Lower lobe of right lung (tissue), 2 donors: ENCODE measurements at places on chromosomes 4 and X. TPM values are rescaled to one million over a fixed set of nuclear protein-coding genes. Genes with fewer than 3 reads are reported as not detected.

STATH gene
- not detected for total RNA-seq

LUZP4 gene
- total RNA-seq: not detected

NUP62CL gene
- 1.4 TPM for total RNA-seq

TCEAL7 gene
- total RNA-seq: 3.2 TPM

SULT1E1 gene
- total RNA-seq: 1.0 TPM

MAGEA8 gene
- not detected for total RNA-seq

TMEM154 gene
- 19.6 TPM for total RNA-seq

POU4F2 gene
- total RNA-seq: not detected

CT83 gene
- total RNA-seq: not detected

DNA sequence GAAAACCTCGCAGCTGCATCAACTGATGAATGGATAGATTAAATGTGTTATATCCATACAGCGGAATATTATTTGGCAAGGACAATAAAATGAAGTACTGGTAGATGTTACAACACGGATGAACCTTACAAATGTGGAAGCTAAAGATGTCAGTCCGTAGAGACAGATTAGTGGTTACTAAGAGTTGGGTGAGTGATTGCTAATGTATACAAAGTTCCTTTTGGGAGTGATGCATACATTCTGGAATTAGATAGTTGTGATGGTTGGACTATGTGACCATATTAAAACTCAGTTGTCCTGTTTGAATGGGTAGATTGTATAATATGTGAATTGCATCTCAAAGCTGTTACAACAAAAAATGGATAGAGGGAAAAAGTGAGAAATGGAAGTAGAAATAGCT is 2.8 kb downstream of the FIP1L1 start:
- no peaks in the 10 kb centered on the region for H3K27me3 ChIP-seq
- H3K4me3 ChIP-seq: no peak overlapping the region
- DNase-seq: no peak
- peaks cover 24% of the 10 kb centered on the region for H3K4me1 ChIP-seq

DNA sequence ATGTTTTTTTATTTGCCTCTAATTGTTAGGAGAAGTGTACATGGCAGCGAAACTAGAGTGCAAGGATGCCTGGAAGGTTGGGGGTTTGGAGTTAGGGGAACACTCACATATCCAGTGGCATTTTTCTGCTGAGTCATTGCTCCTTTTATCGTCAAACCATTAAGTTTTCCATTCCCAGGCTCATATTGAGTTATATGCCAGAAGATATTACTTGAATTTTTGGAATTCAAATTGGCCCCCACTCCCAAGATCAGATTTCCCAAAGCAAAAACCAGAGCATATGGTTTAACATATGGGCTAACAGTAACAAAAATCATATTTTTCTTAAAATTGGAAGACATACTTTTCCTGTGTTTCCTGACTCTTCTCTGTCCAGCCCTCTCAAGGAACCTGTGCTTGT is 152.7 kb downstream of the FSTL5 start:
- no peak overlapping the region for H3K4me3 ChIP-seq
- no peaks in the 10 kb centered on the region for H3K27me3 ChIP-seq
- no peaks in the 10 kb centered on the region for H3K4me1 ChIP-seq
- no peaks in the 10 kb centered on the region for H3K36me3 ChIP-seq

DNA sequence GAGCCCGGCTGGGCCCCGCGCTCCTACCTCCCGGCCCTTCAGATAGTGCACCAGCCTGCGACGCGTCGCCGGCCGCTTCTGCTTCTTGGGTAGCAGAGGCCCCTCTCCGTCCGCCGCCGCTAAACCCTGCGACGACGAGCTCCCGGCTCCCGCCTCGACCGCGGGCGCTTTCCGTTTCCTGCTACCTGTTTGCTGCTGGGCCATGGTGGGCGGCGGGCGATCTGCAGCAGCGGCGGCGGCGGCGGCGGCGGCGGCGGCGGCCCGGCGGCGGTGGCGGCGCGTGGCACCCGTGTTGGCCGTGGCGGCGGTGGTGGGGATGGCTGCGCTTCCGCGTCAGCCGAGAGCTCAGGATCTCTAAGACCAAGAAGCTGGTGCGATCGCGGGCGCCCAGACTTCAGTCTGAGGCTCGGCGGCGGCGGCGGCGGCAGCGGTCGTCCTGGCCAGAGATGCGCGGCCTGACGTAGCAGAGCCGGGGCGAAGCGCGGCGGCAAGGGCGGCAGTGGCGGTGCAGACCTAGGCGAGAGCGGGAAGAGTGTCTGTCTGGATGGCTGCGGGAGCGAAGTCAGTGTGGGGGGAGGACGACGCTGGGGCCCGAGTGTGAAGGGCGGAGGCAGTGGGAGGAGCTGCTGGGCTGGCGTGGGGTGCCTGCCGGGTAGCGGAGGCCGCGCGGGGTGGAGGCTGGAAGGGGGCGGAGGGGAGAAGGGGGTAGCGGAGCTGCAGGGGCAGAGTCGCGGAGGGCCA is at the start of gene DCAF12L2:
TSS of gene DCAF12L2 (minus strand) at position 569 of the 741 bp plus-strand sequence. CDS start at position 204, 365 bp downstream.
- DNase-seq: peak; percentile 14
- no peaks in the 10 kb centered on the region for H3K4me1 ChIP-seq
- H3K36me3 ChIP-seq: no peaks in the 10 kb centered on the region
- H3K27me3 ChIP-seq: peaks cover 3% of the 10 kb centered on the region

- no peak overlapping the region for H3K4me3 ChIP-seq
- peaks cover 8% of the 10 kb centered on the region for H3K27me3 ChIP-seq
- no peak overlapping the region for H3K27ac ChIP-seq
- DNase-seq: no peak
- H3K4me1 ChIP-seq: no peaks in the 10 kb centered on the region
- H3K36me3 ChIP-seq: no peaks in the 10 kb centered on the region
These were observed 115.5 kb upstream of the FAM241A start for GRCh38 chr4:112029771-112030171.

DNA sequence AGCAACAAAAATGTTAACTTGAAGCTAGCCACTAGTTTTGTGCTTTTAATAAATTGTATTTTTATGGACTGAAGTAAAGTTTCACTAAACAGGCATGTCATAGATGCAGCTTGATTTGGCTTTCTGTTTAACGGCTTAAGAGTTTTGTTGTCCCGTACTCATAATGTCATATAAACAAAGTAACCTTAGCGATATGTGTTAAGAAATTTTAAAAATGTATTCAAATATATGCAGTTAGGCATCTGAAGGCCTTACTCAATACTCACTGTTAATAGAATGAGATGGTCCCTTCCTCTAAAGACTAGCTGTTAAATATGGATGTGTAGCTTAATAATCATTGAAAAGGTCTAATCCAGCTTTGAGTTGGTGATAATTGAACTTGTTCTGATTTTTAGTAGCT is 1.0 kb upstream of the SCLT1 start:
- no peak overlapping the region for H3K27ac ChIP-seq
- DNase-seq: no peak
- no peaks in the 10 kb centered on the region for H3K36me3 ChIP-seq
- H3K4me1 ChIP-seq: peaks cover 40% of the 10 kb centered on the region
- no peaks in the 10 kb centered on the region for H3K27me3 ChIP-seq
- peak overlapping the region; percentile 70 for H3K4me3 ChIP-seq

- DNase-seq: no peak
- H3K36me3 ChIP-seq: no peaks in the 10 kb centered on the region
- H3K27ac ChIP-seq: no peak overlapping the region
- no peaks in the 10 kb centered on the region for H3K4me1 ChIP-seq
- no peaks in the 10 kb centered on the region for H3K27me3 ChIP-seq
These were observed 38.8 kb downstream of the DCLK2 start for GRCh38 chr4:150117094-150117493.

DNA sequence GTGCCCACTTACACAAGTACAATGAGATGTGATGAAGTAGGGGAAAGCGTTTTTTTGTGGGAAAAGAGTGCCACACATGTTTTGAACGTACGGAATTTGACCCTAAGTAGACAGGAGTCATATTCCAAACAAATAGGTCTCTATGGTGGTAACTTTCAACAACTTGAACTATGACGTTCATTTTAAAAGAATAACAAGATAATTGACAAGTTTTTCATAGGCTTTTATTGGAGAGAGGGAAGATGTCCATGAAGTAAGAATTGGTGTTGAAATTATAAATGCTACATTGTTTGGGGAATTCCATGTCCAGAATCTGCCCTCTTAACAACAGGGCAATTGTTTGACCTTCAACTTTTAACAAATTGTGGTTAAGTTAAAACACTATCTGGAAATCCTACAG is 126.5 kb downstream of the GASK1B start:
- no peaks in the 10 kb centered on the region for H3K27me3 ChIP-seq
- DNase-seq: no peak
- H3K4me1 ChIP-seq: no peaks in the 10 kb centered on the region
- no peak overlapping the region for H3K4me3 ChIP-seq
- H3K36me3 ChIP-seq: no peaks in the 10 kb centered on the region

DNA sequence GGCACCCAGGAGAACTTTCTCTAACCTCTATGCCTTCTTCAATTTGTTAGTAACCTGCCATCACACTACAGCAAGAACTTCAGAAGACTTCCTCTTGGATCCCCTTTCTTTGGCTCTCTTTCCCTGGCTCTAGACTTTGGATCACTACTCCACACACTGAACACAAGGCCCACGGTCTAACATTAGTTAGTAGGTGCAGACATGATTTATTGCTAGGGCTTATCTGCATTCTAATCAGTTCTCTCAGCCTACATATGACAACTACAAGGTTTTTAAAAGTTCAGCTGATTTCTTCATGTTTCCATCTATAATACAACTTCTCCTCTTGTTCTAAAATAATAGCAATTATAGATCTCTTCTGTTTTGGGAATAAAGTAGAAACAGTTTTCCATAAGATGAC is 209.1 kb upstream of the ANXA10 start:
- no peak overlapping the region for H3K27ac ChIP-seq
- no peak for DNase-seq
- no peak overlapping the region for H3K4me3 ChIP-seq
- H3K36me3 ChIP-seq: no peaks in the 10 kb centered on the region
- H3K4me1 ChIP-seq: no peaks in the 10 kb centered on the region

GRCh38 chr4:151250706-151251105 is 26.3 kb upstream of the PRSS48 start:
- DNase-seq: no peak
- no peak overlapping the region for H3K4me3 ChIP-seq
- no peaks in the 10 kb centered on the region for H3K27me3 ChIP-seq
- H3K27ac ChIP-seq: no peak overlapping the region
- no peaks in the 10 kb centered on the region for H3K36me3 ChIP-seq

- H3K27ac ChIP-seq: no peak overlapping the region
- H3K36me3 ChIP-seq: no peaks in the 10 kb centered on the region
- no peak for DNase-seq
These were observed 194.8 kb upstream of the RASGEF1B start for GRCh38 chr4:81666491-81666890.

DNA sequence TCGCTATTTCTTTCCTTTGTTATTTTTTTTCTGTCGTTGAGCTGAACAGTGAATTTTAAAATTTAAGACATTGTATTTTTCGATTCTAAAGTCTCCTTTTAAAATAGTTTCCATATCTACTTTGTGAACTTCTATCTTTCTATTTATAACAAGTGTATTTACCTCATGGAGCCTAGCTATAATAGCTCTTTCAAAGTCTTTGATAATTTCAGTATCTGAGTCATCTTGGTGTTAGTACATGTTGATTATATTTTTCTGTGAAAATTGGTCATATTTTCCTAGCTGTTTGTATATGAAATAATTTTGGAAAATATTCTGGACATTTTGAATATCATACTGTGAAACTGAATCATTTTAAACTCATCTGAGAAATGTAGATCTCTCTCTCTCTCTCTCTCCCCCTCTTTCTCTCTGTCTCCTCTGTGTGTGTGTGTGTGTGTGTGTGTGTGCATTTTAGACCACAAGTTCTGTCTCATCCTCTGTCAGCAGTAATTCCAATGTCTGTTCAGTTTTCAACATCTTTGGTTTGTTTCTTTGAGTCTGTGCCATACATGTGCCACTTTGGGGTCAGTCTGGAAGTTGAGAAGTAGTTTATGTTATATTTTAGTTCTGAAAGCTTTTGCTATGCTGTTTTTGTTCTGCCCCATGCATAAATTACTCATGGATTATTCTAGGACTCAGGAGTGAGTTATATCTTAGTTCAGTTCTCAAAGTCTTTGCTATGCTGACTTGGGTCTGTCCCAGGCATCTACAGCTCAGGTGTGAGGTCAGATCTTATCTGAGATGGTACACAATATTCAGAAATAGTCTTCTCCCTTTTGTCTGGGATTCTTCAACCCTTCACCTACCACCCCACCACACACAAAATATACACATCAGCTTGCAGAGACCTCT is 366.4 kb upstream of the CASK start:
- no peaks in the 10 kb centered on the region for H3K4me1 ChIP-seq
- H3K4me3 ChIP-seq: no peak overlapping the region
- H3K27ac ChIP-seq: no peak overlapping the region
- H3K27me3 ChIP-seq: no peaks in the 10 kb centered on the region
- no peaks in the 10 kb centered on the region for H3K36me3 ChIP-seq
